ENCODE measurements at places on chromosomes 6 and 20.

GRCh38 chr6:8017705-8018104 is 46.5 kb downstream of the BLOC1S5 start:
- no peak for DNase-seq

GRCh38 chr20:35017099-35017835 is 61.6 kb downstream of the MYH7B start:
- DNase-seq: no peak

DNA sequence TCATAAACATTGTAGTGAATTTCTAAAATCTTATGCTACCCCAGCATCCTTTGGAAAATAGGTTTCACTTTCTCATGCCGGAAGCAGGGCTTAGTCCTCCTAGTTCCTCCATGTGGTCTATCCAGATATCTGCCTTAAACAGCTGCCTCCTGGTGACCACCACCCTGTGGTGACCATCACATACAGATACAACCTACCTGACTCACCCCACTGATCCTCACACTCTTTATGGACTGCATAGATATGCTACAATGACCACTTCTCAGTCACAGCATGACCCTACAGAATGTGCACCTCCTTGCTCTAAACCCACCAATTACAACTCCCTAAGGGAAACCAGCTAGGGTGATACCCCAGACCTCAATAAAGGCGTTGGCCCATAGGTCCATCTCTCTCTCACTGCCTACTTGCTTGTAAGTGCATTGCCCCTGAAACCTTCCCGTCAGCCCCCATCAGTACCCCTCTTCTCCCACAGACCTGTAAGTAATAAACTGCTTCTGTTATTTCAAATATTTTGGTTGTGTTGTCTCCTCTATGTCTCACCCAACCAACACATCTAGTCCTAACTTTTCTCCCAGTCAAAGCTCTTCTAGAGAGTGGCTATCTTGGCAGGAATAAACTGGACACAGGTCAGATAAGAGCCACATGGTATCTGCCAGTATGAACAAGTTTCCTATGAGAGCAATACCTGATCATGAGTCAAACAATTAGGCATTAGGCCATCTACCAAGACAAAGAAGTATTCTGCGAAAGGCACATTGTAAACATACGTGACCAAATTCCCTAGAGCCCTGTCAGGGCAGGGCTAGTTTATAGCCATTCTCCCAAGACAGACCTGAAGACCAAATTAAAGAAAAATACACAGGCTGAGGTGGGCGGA is 39.4 kb upstream of the PLEKHG1 start:
- no peak for DNase-seq

DNA sequence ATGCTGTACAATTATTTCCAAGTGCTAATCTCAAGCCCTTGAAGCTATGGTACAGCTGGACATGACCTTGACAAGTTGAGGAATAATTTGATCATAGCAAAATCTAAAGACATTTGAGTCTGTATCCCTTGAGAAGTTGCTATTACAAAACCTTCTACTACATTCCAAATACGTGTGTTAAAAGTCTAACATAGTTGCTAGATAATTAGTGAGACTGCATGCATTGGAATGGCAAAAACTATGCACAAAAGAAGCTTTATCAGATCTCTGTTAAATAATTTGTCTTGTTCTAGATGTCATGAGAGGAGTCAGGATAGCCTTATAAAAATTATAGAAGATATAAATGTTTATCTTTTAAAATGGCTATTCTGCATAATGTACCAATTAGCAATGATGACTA is 127.8 kb downstream of the GJA1 start:
- no peak for DNase-seq

DNA sequence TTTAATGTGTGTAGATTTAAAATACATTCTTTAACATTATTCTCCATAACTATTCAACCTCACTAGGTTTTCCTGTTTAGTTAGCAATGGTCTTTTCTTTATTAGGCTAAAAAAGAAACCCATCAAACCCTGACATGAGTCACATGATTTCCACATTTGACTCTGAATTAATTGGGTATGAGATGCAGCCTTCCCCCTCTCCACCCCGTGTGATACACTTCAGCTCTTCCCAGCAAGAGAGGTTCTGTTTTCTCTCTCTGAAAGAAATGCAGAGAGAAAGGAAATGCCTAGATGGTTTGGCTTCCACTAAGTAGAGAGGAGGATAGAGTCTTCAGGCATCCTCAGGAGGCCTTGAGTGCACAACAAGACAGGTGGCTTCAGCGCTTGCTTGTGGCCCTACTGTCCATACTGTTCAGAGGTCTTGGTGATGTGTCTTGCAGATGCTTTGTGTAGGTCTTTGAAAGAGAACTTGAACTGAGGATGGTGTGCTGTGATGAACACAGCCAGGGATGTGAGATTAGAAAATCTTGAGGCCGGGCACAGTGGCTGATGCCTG is 17.3 kb downstream of the FARS2 start:
- no peak for DNase-seq

- no peak for DNase-seq
Observed at GRCh38 chr6:154298297-154298696, 58.3 kb downstream of the IPCEF1 start.

- DNase-seq: no peak
Observed at GRCh38 chr20:62405981-62406513, 1.0 kb downstream of the CABLES2 start.

DNA sequence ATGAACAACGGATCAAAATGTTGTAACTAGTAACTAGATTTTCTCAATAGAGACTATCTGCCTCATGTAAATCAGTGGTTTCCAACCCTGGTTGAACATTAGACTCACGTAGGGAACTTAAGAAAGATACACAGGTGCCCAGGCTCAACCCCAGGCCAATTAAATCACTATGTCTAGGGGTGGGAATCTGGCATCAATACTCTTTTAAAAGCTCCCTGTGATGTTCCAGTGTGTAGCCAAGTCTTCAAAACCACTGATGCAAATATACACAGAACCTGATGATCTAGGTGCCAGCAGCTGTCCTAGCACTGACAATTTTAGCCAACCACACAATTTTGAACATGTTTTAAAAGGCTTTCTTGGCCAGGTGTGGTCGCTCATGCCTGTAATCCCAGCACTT is 128.7 kb downstream of the TBC1D32 start:
- DNase-seq: no peak

DNA sequence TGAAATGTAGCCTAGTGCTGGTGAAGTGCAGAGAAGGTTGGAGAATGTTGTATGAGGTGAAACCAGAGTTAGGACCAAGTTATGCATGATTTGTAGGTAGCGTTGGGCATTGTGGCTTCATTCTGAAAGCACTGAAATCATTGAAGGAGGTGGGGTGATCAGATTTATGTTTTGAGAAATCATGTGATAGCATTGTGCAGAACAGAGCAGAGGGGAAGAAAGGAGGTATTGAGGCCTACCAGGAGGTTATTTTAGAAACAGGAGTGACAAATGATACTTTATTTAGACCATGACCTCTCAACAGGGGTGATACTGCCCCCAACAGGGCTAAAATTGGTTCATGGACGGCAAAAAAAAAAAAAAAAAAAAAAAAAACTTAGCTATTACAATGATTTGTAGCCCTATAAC is 15.6 kb upstream of the HMGN3 start:
- DNase-seq: no peak

DNA sequence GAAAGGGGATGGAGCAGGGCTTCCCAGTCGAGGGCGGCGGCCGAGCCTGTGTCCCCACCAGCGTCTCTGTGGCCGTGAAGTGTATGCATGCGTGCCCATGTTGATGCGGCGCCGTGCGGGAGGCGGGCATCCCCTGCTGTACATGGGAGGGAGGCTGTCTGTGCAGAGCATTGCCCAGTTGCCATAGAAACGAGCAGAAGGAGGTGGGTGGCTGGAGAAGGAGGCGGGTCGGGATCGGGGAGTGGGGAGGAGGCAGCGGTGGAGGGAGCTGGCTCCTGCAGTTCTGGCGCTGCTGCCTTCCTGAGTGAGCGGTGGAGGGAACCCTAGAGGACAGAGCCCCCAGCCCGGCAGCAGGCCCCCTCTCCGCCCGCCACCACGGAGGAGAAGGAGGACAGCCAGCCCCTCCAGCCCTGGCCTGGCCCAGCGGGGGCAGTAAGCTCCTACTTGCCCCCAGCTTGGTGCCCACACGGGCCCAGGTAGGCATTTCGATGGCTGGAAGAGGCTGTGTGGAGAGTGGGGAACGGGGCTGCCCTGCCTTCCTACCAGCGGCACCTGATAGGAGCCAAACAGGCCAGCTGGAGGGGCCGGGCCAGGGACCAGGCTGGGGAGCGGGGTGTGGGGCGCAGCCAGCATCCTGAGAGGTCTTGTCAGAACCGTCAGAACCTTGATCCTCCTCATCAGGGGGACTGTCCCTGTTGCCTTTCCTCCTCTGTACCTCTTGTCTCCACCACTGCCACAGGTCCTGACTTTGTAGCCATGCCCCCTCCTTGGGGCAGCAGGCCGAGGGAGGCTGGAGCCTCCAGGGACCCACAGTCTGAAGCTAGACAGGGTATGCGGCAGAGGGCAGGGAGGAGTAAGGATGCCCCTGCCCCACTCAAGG is 41.3 kb downstream of the SPDEF start:
- DNase-seq: peak; percentile 58

DNA sequence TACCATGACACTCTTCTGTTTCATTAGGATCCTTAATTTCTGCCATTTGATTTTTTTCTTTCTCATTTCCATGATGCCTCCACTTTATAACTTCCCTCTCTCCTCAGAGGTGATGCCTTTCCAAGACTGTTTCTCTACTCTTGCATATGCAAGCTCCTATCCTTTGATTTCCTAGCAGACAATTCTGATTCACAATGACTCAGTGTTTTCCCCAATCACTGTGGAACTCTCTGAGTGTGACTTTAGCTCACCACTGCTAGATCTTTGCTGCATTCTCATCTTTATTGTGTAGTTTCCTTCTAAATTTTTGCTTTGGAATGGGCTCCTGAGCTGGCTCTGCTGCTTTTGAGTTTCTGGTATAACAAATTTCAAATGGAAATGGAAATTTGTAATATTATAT is 184.9 kb downstream of the TINAG start:
- no peak for DNase-seq

DNA sequence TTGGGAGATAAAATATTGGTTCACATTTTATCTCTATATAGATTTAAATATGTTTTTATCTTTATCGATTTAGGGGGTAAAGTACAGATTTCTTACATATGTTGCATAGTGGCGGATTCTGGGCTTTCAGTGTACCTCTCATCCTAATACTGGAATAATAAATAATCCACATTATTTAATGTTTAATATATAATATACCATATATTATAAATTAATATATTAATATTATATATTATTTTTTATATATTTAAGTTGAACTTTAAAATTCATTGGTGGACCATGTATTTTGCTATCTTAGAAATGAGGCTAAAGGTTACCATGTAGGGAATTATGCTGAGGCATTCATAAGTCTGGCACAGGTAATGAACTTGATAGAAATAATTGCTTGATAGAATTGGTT is 89.6 kb upstream of the POPDC3 start:
- DNase-seq: no peak

- DNase-seq: no peak
Observed at GRCh38 chr6:169776379-169776778, 25.0 kb downstream of the ERMARD start.

DNA sequence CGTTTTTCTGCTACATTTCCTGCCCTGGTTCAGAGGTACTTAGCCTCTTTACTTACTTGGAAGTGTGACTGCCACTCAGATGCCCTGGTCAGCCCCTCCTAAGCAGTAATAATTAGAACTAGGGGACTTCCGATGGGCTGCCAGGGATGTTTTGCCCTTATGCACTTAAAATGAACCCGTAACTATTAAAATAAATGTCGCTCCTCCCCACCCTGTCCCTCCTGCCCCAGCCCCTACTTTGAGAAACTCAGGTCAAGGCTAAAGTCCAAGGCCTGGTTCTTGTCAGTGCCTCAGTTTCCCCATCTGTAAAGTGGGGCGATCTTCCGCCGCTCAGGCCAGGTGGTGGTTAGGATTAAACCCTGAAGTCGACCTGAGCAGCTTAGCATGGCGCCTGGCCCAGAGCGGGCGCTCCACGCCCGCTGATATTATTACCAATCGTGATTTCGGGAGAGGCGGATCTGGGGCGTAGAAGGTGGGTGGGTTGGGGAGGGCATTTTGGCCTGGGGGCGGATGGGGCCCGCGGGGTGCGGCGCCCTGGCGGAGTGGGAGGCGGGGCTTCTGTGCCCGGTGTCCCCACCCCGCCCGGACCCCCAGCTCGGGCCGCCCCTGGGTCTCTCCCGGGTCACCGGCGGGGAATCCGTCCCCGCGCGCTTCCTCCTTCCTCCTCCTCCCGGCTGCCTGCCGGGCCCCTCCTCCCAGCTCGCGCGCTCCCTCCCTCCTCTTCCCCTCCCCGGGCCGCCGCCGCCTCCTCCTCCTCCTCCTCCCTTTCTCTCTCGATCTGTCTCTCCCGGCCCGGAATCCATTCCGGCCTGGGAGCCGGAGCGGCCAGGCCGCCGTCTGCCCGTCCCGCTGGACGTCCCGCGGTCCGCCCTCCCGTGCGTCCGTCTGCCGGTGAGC is at the start of gene SRC:
TSS of gene SRC (plus strand) at position 802 of the 897 bp plus-strand sequence. CDS start 38,014 bp downstream, outside the sequence.
- DNase-seq: peak; percentile 79

- DNase-seq: no peak
Observed at GRCh38 chr6:15490242-15491100, 172.4 kb downstream of the DTNBP1 start.

- no peak for DNase-seq
Observed at GRCh38 chr20:9928955-9929354, 90.1 kb upstream of the PAK5 start.

GRCh38 chr20:62591122-62591468 is 51.2 kb upstream of the SLCO4A1 start:
- DNase-seq: no peak

DNA sequence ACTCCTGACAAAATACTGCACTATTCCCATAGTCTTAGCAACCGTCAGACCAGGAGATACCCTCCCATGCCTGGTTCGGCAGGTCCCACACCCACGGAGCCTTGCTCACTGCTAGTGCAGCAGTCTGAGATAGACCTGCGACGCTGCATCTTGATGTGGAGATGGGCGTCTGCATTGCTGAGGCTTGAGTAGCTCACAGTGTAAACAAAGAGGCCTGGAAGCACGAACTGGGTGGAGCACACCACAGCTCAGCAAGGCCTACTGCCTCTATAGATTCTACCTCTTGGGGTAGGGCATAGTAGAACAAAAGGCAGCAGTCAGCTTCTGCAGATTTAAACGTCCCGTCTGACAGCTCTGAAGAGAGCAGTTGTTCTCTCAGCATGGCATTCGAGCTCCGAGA is 25.4 kb downstream of the TMEM244 start:
- DNase-seq: no peak

DNA sequence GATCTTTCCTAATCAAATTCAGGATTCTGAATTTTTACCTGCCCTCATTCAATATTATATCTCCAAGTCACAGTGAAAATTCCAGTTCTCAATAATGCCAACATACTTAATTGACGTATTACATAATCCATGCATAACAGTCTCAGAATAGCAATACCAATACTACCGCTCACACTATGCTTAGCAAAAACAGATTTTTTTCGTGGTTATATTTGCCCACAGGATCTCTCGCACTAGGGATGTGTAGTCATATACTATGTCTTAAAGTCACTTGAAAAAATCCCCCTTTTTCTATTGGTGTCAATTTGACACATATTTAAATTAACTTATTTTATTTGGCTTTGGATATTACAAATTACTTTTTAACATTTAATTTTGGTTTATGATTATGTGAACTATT is 323.1 kb upstream of the SLC35B3 start:
- no peak for DNase-seq

GRCh38 chr20:49681850-49682216 is 31.8 kb downstream of the B4GALT5 start:
- DNase-seq: no peak
